ENCODE measurements at places on chromosomes 1 and 21.

GRCh38 chr1:203368624-203369451 is 17.9 kb upstream of the FMOD start:
- peak; percentile 98 for DNase-seq

- peak; percentile 64 for DNase-seq
Observed at GRCh38 chr1:166080967-166081870, 85.6 kb downstream of the FAM78B start.

GRCh38 chr1:214043167-214043566 is 55.4 kb downstream of the PROX1 start:
- DNase-seq, result no peak

- DNase-seq, result no peak
Observed at GRCh38 chr1:56798053-56798471, 21.1 kb downstream of the FYB2 start.

DNA sequence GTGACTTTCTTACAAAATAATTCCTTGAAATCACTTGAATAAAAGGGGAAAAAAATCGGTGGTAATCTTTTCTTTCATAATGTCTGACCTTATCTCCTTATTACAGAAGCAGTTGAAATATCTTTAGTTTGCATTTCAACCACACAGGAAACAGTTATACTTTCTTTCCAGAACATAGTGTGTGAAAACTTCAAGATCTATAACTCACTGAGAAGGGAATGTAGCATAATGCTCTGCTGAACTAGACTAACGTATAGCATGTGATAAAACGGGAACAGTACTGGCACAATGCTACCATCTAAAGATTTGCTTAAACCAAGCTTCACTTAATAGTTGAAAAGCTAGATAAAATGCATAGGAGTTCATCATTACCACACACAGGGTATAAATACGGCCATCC is 45.0 kb downstream of the VAV3 start:
- no peak for DNase-seq

- DNase-seq, result no peak
Observed at GRCh38 chr1:19643121-19643520, 990 bp upstream of the NBL1 start.

DNA sequence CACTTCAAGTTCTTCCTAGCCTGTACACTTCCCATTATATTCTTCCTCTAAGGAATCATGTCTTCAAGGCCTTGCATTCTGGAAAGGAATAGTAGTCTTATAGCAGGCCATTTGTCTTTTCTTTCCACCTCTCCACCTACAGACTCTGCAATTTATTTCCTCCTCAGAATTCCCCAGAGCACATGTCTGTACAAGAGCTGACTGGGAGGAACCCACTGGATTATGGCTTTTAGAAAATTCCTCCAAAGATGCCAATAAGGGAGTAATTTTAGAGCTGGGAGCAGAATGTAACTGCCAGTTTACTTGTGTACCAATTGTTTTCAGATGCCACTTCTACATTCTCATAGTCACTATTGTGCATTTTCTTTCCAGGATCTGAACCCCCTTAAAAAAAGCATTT is 3.4 kb upstream of the PSMG1 start:
- DNase-seq, result no peak

Data from vagina (tissue), 2 donors.